ENCODE measurements at places on chromosomes 6 and 20. TPM values are rescaled to one million over a fixed set of nuclear protein-coding genes. Genes with fewer than 3 reads are reported as not detected.

- no peak for DNase-seq
Measured at GRCh38 chr6:14211562-14211942, 94.0 kb downstream of the CD83 start.

DNA sequence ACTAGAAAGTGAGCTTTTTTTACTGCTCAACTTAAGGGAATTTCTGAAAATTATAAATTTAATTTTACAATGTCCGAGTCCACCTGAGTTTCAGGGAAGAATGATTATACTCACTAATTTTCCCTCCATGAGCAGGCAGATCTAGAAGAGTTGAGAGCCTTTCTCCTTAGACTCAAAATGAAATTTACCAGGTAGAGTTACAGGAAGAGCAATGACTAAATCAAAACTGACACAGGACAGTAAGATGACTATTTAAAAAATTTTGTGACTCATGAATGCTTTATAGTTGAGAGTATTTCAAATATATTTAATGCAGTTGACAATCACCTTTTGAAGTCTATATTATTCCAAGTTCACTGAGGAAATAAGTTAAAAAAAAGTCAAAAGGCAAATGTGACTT lies 198.1 kb upstream of the NRSN1 start:
- no peak for DNase-seq

GRCh38 chr20:46523696-46524328 lies 10.5 kb upstream of the ZNF334 start:
- DNase-seq = peak; percentile 12

GRCh38 chr20:57619051-57619831 lies 985 bp downstream of the ZBP1 start:
- no peak for DNase-seq

- no peak for DNase-seq
Measured at GRCh38 chr20:15045246-15045645, 707.8 kb upstream of the FLRT3 start.

GRCh38 chr6:153001767-153002612 lies 519 bp downstream of the MTRF1L start:
- no peak for DNase-seq

- no peak for DNase-seq
Measured at GRCh38 chr6:118621799-118622470, 29.5 kb downstream of the CEP85L start.

DNA sequence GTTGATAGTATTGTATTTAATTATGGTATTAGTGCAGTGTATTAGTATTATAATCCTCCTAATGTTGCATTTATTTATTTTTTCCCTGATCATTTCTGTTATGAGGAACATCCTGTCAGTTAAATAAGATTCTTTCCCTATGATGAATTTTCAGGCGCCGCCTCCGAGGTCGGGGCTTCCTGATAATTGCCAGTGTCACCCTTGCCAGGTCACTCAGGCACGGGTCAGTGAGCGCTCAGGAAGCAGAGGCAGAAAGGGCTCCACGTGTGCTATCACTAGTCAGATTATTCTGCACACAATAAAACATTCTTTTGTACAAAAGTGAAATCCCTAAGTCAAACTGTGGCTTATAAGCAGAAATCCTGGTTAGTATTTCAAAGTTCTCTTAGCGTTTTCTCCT lies 64.8 kb downstream of the TSHZ2 start:
- DNase-seq = no peak

- DNase-seq = no peak
Measured at GRCh38 chr20:24668384-24668702, 198.9 kb downstream of the SYNDIG1 start.

DNA sequence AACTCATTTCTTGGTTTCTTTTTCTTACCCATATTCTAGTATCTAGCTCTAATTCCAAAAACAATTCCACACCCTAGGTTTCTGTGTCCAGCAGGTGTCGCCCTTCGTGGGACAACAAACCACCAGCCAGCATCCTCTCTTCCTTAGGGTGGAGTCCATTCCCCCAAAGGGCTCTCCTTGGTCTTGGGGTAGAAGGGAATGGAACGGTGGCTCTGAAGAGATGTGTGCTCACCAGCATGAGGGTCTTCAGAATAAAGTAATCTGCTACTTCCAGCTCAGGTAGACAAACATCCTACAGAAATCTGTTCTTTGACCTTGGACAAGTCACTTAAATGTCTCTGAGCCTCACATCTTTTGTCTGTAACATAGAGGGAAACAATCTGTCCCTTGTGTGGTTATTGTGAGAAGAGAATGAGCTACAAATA lies 7.2 kb downstream of the HLA-DMB start:
- peak; percentile 64 for DNase-seq

GRCh38 chr6:6039946-6040509 lies 33.3 kb upstream of the NRN1 start:
- DNase-seq = no peak

GRCh38 chr6:141248021-141248799 lies 884.5 kb upstream of the GJE1 start:
- DNase-seq = no peak

DNA sequence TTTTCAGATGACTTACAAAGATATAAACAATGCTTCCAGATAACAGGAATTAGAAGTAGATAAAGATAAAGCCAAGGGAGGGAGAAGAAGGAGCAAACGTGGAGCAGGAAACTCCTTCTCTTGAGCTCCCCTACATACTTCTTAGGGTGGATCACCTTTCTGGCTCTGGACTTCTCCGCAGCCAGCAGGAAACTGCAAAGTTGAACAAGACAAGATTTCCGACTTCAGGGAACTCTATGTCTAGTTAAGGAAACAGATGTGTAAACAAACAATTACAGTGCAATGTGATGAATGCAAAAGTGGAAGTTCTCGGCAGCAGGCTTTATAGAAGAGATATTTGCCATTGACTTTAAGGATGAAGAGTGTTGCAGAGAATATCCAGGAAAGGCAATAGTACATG lies 134.0 kb upstream of the MARCKS start:
- DNase-seq = no peak

DNA sequence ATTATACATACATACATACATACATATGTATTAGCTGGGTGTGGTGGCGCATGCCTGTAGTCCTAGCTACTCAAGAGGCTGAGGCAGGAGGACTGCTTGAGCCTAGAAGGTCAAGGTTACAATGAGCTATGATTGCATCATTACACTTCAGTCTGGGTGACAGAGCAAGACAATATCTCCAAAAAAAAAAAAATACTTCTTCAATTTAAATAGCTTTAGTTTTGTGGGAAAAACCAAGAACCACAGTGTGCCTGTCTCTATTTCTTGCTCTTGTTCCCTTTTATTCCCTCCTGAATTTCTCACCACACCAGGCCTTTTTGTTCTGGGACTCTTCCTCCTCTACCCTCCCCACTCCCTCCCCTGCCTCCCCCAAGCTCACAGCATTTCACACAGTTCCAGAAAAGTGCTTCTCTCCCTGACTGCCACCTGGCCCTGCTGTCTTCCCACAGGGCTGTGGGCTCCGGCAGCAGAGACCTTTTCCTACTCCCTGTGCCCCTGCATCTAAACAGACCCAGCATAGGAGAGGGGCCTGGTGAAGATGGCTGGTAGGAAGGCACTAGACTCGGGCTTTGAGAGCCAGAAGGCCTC lies 1.3 kb downstream of the C20orf203 start:
- no peak for DNase-seq

DNA sequence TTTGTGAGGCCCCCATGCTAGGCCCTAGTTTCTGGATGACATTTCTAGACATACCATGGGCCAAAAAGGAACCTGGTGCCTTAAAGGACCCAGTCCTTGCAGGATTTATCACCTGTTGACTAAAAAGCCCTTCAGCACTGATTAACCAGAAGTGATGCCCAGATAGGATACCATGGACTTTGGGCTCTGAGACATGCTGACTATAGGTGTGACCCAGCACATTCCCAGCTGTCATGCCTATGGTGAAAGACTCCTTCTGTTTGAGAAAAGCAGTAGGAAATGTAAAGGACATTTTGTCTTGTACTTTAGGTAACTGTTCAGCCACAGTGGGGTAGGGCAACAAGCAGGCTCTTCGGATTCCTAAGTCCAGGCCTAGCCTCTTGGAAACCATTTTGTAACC lies 724.2 kb downstream of the CD109 start:
- DNase-seq = no peak

- no peak for DNase-seq
Measured at GRCh38 chr6:27452496-27452897, 20.4 kb downstream of the ZNF184 start.

GRCh38 chr20:1360094-1360846 lies 31.3 kb upstream of the SDCBP2 start:
- DNase-seq = no peak

DNA sequence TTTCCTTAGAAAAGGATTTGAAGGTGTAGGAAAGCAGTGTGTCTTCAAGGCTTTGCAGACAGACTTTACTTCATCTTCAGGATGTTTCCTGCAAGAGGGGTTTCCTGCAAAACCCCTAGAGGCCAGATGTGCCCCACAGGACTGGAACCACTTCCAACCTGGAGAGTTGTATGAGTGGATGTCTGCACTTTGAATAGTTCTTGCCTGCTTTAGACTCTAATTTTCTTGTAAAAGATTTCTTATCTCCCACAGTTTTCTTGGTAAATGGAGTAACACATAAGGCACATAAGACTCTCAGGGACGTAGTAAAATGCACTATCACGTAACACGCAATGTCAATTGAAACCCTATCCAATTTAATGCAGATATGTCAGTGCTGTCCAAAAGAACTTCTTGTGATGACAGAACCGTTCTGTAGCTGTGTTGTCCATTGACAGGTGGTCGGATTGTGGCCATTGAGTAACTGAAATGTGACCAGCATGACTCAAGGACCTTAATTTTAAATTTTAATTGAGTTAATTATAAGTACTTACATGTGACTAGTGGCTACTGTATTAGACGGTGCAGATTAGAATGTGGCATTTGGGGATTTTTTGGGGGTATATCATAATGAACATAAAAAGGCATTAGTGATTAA lies 118.7 kb downstream of the JARID2 start:
- no peak for DNase-seq

DNA sequence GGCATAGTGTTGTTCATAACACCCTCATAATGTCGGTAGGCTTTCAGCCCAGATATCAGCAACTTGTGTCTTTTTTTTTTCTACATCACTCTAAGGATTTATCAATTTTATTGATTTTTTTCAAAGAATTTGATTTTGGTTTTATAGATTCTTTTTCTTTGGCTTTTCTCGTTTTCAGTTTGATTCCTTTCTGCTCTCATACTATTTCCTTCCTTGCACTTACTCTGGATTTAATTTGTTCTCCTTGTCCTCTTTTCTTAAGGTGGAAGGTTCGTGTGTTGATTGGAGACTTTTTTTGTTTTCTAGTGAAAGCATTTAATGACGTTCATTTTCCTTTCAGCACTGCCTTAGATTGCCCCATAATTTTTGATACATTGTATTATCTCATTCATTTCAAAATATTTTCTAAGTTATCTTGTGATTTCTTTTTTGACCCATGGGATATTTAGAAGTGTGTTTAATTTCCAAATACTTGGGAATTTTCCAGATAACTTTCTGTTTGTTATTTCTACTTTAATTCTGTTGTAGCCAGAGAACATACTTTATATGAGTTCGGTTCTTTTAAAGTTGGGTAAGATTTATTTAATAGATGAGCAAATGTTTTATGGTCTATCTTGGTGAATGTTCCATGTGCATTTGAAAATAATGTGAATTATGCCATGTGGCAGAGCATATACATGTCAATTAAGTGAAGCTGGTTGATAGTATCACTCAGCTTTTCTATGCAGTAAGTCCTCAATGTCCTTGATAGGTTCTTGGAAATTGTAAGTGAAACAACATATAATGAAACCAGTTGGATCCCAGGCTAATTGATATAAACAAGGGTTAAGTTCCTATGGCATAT lies 62.8 kb downstream of the IRF4 start:
- DNase-seq = no peak

DNA sequence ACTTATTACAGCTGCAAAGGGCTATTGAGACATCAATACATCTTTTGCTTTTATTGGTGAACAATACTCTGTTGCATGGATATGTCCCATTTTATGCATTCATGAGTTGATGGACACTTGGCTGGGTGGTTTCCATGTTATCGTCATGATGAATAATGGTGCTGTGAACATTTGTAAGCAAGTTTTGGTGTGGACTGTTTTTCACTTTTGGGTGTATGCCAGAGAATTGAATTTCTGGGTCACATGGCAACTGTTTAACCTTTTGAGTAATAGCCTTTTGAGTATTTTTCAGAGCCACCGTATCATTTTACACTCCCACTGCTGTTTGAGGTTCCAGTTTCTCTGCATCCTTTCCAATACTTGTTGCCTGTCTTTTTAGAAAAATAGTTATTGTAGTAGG lies 107.0 kb downstream of the JARID2 start:
- peak; percentile 59 for DNase-seq

The ADA gene
- total RNA-seq = 4.1 TPM

The PLCB1 gene
- 0.06 TPM for total RNA-seq

The SLC13A3 gene
- total RNA-seq = 0.17 TPM

The TSPO2 gene
- not detected for total RNA-seq

The SHLD1 gene
- total RNA-seq = 2.5 TPM

The SLC17A1 gene
- not detected for total RNA-seq

The RRP36 gene
- total RNA-seq = 128 TPM

The TMEM30A gene
- total RNA-seq = 111 TPM

The EYA4 gene
- 13.0 TPM for total RNA-seq

The CYP39A1 gene
- total RNA-seq = 0.13 TPM
